ENCODE measurements at places on chromosomes 1 and 21.

GRCh38 chr1:110017792-110018191, 16.6 kb upstream of the STRIP1 start:
- no peak for DNase-seq

- DNase-seq: peak; percentile 97
Measured at GRCh38 chr1:230308039-230308438, 118.1 kb downstream of the PGBD5 start.

DNA sequence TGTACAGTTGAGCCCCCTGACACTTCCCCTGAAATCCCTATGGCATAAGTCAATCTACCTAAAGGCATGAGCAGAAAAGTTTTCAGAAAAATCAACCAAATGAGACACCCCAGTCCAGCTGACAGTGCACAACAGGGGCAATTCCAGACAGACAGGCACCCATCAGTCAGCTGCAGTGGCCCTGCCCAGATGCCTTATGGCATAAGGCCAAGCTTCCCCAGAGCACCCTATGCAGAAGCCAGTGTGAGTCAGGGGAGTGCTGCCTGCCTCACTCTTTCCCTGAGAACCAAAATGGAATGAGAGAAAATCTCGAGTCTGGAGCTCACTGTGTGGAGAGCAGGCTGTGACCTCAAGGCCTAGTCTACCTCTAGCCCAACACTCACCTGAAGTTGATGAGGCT, 38.1 kb downstream of the MRAP start:
- DNase-seq: peak; percentile 63

- no peak for DNase-seq
Measured at GRCh38 chr1:8016210-8016894, 9.8 kb downstream of the ERRFI1 start.

DNA sequence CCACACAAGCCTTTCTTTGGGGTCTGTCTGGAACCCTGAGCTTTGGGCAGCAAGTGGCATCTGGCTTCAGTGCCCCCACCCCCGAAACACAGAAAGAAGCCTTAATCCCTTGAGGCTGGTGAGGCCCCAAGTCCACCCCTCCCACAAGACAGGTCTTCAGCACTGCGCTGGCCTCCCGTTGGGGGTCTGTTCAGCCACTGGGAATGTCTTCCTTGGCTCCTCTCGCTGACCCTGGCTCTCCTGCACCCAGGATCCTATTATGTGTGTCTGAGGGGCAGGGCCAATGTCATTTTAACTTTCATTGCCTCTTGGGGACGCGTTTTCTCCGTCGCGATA, 26.9 kb downstream of the ATP8B2 start:
- DNase-seq: no peak

DNA sequence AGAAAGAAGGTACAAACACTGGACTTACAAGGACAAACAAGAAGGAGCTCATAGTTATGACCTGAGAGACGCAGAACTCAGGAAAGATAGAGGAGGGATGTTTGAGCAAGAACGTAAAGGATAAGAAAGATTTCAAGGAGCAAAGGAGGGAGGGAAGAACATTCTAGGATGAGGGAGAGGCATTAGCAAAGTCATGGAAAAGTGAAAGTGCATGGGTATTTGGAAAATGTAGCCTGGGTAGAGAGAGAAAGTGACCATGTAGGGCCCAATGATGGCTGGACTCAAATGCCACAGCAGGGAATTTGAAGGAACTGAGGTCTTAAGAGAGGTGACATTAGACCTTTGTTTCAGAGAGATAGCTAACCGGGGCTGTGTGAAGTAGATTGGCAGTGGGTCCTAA, 76.5 kb downstream of the SYT6 start:
- DNase-seq: no peak

DNA sequence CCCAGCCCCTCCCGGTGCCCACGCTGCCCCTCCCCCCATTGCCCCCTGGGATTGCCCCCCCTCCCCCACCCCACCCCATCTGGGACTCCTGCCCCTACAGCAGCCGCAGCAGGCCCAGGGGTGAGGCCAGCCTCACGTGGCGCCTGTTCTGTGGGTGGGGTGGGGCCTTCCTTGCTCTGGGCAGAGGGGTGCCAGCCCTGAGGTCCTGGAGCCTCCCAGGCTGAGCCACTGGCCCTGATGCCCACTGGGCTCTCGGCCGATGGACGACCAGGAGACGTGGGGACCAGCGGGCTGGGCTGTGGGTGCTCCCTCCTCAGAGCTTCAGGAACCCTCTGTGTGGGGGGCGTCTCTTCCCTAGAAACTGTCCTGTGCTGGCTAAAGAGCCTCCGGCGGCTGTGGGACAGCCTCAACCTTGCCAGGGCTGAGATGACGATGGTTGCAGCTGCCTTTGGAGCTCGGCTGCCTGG, 5.8 kb upstream of the C1orf159 start:
- no peak for DNase-seq

- DNase-seq: no peak
Measured at GRCh38 chr1:231411036-231411531, 11.0 kb downstream of the EGLN1 start.

DNA sequence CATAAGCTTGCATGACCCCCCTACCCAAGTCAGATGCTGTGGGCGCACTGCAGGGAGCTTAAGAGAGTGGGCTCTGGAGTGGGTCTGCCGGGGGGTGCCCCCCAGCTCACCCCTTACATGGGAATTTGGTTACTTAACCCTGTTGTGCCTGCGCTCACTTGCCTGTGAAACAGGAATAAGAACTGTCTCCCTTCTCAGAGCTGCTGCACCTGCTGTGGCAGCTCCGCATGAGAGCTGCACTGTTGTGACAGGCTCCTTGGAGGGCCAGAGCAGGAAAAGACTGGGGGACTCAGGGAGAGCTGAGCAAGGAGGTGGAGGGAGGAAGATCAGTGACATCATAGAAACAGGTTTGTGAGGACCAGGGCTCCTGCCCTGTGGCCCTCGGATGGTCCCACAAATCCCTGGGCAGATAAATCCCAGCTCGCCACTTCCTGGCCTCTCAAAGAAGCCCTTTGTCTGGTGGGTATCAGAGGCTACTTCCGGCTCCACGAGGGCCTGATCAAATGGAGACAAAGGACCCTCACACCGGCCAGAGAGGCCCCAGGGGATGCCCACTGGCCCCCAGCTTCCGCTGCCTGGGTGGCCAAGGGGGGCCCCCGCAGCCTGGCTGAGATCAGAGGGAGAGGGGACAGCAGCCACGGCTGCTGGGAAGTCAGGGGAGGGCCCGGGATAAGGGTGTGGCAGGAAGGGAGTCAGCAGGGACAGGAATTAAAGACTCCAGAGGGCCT, 28.9 kb upstream of the LAPTM5 start:
- no peak for DNase-seq

DNA sequence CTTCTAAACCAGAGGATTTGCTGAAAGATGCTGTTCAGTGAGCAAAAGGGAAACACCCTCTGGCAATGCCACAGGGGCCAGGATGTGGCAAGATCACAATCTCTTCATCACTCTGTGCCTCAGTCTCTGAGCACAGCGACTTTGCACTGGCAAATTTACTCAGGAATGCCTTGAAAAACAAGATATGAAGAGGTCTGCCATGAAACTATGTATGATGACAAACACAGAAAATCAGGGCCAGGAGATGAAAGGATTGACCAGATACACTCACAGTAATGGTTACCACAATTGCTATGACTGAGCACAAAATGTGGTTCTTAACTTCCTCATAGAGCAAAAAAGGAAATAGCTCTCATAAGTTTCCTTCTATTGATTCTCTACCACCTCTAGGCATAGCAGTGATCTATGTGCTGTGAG, 5.8 kb downstream of the TTC13 start:
- no peak for DNase-seq

DNA sequence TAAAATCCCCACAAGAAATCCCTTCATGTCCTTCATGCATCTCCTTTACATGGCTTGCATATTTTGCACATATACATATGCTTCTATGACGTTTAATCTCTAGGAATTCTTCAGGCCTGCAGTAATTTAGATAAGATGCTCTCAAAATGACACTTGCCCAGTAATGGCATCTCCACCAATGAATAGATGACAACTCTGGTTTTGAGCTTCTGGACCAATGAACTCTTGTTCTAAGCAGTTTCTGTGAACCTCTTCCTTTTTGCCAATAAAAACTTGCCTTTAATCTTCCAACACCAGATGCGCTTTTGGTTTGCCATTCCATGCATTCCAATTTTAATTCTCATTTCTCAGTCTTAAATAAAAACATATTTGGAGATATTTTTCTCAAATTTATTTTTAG, 189.8 kb upstream of the OLFM3 start:
- no peak for DNase-seq

GRCh38 chr1:203465948-203466347, 9.7 kb upstream of the PRELP start:
- DNase-seq: no peak

DNA sequence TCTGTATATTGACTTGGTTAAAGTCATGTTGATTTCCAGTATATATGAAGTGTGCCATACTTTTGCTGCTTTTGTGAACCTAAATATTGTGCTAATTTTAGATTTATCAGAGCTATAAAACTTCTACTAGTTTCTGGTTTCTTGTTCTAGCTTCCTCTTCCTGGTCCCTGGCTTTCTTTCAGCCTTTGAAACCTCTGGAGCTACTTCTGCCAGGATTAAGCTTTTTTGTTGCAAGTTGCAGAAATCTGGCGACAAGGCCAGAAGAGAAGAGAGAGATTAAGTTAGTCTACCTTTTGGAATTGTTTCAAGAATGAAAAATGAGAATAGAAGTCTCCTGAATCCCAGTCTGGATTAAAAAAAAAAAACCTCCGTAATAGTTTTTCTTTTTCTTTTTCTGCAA, 13.5 kb downstream of the RNF2 start:
- DNase-seq: no peak

GRCh38 chr21:26748066-26748465, 97.1 kb downstream of the ADAMTS1 start:
- no peak for DNase-seq

GRCh38 chr1:24297187-24297851, 21.8 kb upstream of the GRHL3 start:
- DNase-seq: no peak

GRCh38 chr1:25985171-25985570, 12.7 kb downstream of the PAFAH2 start:
- DNase-seq: no peak

GRCh38 chr1:12626888-12627287, 8.9 kb upstream of the DHRS3 start:
- no peak for DNase-seq

- no peak for DNase-seq
Measured at GRCh38 chr1:73517603-73518191, 680.3 kb downstream of the LRRIQ3 start.

- peak; percentile 45 for DNase-seq
Measured at GRCh38 chr1:170967042-170967910, 31.9 kb downstream of the MROH9 start.

GRCh38 chr1:46203738-46204405, 738 bp downstream of the LURAP1 start:
- DNase-seq: no peak

- no peak for DNase-seq
Measured at GRCh38 chr1:219574484-219575087, 38.3 kb downstream of the ZC3H11B start.

DNA sequence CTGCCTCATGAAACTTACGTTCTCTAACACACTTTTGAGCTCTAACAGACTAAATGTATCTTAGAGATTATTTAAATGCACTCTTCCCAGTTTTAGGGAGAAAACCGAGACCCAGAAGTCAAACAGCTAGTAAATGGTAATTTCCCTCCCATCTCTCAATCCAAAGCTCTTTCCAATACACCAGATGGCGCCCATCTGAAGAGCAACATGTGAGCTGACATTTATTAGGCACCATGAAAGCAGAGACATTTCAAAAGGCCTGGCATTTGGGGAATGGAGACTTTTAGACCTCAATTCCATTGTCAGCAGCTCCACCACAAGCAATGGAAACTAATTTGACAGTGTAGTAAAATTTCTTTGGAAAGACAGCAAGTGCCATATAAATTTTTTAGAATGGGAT, 191.4 kb downstream of the DAB1 start:
- DNase-seq: no peak

GRCh38 chr1:153790966-153791647, 15.9 kb downstream of the SLC27A3 start:
- DNase-seq: peak; percentile 98

- no peak for DNase-seq
Measured at GRCh38 chr1:174794861-174795260, 204.9 kb upstream of the CACYBP start.

DNA sequence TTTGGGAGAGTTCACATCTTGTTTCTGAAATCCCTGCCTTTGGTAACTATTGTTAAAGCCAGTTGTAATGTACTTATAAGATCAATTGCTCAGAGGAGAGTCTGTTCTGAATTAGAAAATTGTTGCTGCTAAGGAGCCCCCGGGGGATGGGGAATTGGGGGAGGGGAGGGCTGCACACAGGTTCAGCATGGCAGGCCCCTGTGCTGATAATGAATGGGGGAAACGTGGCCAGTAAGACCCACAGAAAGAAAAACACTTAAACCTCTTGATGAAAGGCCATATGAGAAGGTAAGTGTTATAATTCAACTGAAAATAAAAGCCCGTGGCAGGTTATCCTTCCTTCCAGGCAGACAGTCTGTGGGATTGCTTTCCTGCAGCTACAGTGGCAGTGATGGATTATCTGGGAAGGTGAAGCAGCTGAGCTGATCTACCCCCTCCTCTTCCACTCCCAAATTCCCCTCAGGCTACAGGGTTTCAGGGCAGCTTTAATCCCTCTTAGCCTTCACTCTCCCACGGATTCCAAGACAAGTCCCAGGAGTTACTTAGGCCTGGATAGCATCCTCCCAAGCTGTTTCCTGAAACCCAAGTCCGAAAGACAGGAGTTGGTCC, 398.8 kb downstream of the TBX15 start:
- no peak for DNase-seq

- DNase-seq: no peak
Measured at GRCh38 chr1:152108882-152109222, 6.4 kb downstream of the TCHH start.
